Effector CD4-positive, alpha-beta T cell (primary cell): ENCODE measurements at places on chromosomes 16 and 17.

GRCh38 chr17:80544655-80545498, at the start of gene RPTOR:
TSS of gene RPTOR (plus strand) at chr17:80544838. CDS start at chr17:80545630, 792 bp downstream.
- DNase-seq: peak; percentile 87

GRCh38 chr17:27496005-27496404, 39.8 kb downstream of the KSR1 start:
- DNase-seq: no peak

DNA sequence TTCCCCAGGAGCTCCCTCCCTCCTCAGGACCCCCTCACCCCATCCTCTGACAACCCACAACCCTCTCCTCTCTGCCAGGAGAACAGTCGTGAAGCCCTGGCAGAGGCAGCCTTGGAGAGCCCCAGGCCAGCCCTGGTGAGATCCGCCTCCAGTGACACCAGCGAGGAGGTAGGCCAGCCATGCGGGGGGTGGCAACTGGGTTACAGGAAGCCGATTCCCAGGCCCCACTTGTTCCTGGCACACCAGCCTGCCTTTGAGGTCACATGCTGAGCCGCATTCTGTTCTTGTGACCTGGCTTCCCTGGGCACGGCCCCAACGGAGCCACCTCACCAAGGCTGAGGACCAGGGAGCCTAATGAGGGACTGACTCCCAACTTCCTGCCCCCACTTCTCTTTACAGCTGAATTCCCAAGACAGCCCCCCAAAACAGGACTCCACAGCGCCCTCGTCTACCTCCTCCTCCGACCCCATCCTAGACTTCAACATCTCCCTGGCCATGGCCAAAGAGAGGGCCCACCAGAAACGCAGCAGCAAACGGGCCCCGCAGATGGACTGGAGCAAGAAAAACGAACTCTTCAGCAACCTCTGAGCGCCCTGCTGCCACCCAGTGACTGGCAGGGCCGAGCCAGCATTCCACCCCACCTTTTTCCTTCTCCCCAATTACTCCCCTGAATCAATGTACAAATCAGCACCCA, 7.9 kb downstream of the NAT9 start:
- no peak for DNase-seq

- no peak for DNase-seq
Measured at GRCh38 chr16:88465387-88465983, 12.4 kb downstream of the ZFPM1 start.

- DNase-seq: no peak
Measured at GRCh38 chr17:5248821-5249479, 14.3 kb upstream of the SCIMP start.

DNA sequence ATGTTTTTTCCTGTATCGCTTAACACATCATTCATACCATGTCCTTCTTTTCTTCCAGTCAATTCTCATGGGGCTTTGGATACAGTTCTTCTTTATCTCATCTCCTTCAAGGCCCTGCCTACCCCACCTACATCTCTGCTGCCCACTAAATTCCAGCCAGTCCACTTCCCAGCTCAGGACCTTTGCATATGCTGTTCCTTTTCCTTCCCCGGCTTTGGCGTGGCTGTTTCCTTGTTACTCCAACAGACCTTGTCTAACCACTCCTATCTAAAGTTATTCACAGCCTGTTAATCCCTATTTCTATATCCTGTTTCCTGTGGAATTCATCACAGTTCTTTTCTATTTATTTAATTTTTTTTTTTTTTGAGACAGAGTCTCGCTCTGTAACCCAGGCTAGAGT, 6.6 kb upstream of the STAT3 start:
- no peak for DNase-seq

DNA sequence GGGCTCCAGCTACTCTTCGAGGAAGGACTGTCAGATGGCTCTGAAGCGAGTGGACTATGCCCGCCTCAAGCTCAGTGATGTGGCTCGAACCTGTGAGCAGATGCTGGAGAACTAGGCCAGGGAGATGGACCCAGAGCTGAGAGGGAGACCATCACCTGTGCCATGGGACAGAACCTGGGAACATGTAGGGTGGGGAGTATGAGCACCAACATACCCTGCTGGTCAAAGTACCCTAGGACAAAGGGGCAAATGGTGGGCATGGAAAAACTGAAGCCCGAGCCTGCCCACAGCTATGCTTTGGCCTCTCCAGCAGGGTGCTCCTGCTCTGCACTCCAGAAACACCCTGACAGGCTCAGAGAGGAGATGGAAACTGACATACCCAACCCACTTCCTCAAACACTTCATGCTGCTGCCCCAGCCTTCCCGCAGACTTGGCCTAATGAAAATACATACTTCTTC, 1.9 kb downstream of the MED11 start:
- DNase-seq: no peak

- no peak for DNase-seq
Measured at GRCh38 chr17:50192144-50192617, 9.2 kb downstream of the COL1A1 start.

- DNase-seq: no peak
Measured at GRCh38 chr17:59641799-59642484, 22.2 kb downstream of the CLTC start.

DNA sequence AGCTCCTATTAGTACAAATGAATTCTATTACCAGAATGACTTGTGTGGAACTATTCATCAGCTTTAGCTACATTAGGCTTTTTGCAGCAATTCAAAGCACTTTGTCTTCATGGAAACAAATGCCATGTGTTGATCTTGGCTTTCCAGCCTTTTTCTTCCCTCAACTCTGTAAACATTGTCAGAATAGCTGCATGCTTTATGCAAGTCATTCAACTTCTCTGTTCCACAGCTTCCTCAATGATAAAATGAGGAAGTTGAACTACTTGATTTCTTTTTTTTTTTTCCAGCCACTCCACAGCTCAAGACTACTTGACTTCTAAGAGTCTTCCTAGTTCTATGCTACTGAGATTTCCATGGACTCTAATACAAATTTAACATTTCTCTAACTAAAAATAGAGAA, 41.1 kb downstream of the KIAA0753 start:
- no peak for DNase-seq

- DNase-seq: no peak
Measured at GRCh38 chr16:88502371-88502770, 49.3 kb downstream of the ZFPM1 start.

GRCh38 chr17:20141198-20141972, 132.2 kb downstream of the SPECC1 start:
- no peak for DNase-seq

DNA sequence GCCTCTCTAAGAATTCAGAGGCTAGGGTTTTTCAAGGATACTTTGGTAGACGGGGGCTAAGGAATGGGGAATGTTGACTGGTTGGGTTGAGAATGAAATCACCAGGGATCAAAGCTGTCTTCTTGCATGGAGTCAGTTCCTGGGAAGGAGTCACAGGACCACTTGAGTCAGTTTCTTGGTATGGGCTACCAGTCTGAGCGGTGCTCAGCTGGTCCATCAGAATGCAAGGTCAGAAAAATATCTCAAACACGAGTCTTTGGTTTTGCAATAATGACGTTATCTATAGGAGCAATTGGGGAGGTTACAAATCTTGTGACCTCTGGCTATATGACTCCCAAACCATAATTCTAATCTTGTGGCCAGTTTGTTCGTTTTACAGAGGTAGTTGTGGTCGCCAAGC, 18.4 kb downstream of the CHD9NB start:
- DNase-seq: no peak

- DNase-seq: no peak
Measured at GRCh38 chr16:72665701-72666100, 382.2 kb downstream of the ZFHX3 start.

DNA sequence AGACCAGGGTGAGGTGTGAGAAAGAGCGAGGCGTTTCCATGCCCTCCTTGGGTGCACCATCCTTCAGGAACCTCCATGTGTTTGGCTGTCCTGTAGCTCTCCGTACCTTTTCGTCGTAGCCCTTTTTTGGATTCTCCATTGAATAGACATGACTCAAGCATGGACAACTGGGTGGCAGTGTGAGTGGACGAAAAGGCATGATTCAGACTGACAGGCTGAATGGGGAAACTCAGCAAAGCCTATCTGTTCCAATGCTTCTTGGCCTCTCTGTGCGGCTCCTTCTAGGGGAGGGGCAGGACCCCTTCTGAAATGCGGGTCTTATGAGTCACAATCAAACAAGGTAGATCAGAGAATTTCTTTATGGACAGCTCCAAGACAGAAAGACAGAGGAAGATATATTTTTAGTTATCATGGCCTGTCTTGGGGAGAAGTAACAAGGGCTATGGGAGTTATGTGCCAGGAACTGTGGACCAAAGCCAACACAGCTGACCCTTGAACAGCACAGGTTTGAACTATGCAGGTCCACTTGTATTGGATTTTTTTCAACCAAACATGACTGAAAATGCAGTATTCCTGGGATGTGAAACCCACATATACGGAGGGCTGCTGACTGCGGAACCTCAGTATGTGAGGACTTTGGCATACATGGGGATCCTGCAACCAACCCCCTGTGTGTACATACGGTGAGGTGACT, 22.9 kb downstream of the ADORA2B start:
- DNase-seq: no peak
